Natural killer cell (primary cell): ENCODE measurements at places on chromosomes 7 and 10.

GRCh38 chr7:74655324-74655723 is 2.2 kb upstream of the GTF2I start:
- no peak for DNase-seq

DNA sequence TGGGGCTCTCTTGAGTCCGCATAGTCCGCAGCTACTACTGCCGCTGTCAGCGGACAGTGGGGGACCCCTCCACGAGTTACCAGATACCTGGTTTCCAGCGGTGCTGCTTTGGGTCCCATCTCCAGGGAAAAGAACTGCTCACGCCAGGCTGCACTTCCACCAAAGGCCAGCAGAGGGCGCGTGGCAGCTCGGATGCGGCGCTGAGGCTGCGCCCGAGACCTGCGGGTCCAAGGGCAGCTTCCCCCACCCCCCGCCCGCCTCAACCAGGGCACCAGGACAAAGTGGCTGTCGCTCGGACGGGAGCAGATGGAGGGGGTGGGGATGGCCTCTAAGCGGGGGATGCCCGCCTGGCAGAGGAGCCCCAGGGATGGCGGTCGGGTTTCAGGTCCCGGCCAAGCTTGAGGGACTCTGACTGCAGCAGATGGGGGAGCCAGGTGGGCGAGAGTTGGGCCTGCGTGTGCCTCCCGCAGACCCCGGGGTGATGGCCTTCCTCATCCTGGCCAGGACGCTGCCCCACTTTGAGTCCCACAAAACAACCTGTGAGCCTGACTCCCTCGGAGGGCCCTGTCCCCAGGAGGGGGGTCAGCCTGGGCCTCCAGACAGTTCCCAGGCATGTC is 23.8 kb upstream of the ZNF735 start:
- DNase-seq = peak; percentile 64

DNA sequence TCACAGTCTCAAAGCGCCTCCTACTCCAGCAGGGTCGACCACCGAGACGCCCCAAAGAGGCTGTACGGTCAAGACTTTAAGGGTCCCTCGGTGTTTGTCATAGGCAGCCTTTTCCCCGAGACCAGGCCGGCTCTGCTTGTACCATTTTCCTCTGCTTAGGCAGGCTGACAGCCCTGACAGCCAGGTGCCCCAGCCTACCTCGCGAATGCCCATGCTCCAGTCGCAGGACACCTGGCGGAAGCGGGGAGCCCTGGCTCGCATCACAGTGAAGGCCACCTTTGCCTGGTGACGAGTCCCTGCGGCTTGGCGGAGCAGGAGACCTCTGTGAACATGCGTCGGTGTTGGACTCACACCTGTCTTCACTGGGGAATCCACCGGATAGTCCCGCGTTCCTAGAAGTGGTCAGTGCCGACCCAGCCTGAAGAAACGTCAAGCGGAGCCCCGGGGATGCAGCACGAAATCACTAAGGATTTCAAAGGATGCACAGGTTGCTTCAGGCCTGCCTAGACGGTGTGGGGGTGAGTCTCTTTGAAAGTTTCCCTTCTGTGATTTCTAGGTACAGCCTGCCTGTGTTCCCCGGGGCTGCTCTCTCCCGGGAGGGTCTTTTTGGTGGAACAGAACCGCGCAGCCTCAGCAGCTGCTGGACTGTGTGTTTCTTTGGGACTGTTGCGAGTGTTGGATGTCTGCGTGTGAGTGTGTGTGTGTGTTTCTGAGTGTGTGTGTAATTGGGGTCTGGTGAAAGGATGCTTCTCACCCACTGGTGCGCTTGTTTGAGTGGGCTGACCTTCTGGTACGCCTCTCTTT is 30.5 kb upstream of the ZNF273 start:
- no peak for DNase-seq

DNA sequence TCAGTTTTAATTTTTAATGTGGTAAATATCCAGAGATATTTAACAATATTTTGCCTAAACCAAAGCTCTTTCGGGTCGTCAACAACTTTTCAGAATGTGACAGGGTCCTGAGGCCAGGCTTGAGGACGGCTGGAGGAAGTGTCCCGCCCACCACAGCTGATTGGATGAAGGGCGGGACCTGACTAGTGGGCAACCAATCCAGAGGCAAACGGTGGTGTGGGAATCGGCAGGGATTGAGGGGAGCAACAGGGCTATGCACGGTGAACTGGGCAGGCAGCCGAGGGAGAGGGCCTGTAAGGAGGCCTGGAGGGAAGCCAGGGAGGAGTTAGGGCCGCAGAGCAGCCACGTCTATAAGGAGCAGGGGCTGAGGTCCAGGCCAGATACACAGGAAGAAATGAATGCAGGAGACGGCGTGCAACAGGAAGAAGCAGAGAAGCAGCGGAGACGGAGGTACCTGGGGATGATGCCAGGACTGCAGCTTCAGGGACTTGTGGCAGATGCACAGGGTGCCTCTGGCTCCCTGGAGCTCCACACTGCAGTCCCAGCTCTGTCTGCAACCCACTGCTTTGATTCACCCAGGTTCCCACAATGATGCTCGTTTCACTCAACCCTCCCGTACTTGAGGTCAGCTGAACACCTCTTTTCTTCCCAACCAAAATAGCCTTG is 46.1 kb upstream of the ZMIZ1 start:
- no peak for DNase-seq

GRCh38 chr10:61899997-61900828 is 1.3 kb upstream of the ARID5B start:
- peak; percentile 53 for DNase-seq

- DNase-seq = no peak
Measured at GRCh38 chr10:14530465-14530864, 199.7 kb upstream of the FRMD4A start.

DNA sequence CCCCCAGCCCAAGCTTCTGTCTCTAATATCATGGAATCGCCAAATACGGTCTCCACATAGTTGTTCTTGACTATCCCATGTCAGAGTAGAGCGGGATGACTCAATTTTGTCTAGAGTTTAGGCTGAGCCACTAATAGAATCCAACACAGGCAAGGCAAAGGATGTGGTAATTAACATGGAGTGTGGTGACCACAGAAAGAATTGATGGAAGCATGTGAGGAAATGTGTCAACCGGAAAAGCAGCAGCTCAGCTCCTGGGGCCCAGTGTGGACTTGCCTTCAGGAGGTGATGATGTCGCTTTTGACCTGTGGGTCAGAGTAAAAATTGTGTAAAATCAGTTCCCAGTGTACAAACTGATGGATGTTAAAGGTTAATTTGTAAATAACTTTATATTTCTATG is 139.3 kb upstream of the KLF6 start:
- DNase-seq = no peak

GRCh38 chr10:102280397-102281101 is 35.2 kb downstream of the GBF1 start:
- DNase-seq = no peak

DNA sequence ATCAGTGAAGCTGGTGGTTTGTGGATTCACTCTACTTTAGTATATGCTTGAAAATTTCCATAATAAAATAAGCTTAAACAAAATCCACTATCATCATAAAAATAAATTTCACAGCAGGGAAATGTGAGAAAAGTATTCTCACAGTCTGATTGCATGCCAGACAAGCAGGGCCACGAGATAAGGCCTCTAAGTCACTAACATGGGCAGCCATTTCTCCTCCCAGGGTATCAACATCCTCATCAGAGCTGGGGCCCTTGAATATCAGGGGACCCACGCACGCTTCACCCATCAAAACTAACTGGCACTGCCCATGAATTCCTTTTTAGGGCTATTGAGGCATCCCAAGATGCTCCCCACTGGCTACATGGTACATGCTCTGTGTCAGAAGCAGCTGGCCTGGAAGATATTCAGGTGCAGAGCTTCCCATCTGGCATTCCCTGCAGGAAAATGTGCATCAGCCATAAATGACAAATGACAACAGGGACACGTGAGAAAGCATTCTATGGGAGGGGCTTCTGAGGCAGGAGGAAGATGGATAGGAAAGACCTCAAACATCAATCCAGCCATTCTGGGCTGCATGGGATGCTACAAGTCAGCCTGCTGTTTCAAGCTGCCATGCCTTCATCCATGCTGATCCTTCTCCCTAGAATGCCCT is 17.4 kb downstream of the CCDC6 start:
- DNase-seq = no peak

- no peak for DNase-seq
Measured at GRCh38 chr10:101110856-101111523, 20.1 kb upstream of the TLX1 start.

- no peak for DNase-seq
Measured at GRCh38 chr7:73678862-73679261, 4.4 kb downstream of the DNAJC30 start.

- no peak for DNase-seq
Measured at GRCh38 chr10:68163735-68164134, 54.4 kb downstream of the MYPN start.

GRCh38 chr7:143362131-143363015 is at the start of gene FAM131B:
Gene FAM131B (minus strand): TSS chr7:143362713. CDS start chr7:143362603, 110 bp downstream.
- no peak for DNase-seq

DNA sequence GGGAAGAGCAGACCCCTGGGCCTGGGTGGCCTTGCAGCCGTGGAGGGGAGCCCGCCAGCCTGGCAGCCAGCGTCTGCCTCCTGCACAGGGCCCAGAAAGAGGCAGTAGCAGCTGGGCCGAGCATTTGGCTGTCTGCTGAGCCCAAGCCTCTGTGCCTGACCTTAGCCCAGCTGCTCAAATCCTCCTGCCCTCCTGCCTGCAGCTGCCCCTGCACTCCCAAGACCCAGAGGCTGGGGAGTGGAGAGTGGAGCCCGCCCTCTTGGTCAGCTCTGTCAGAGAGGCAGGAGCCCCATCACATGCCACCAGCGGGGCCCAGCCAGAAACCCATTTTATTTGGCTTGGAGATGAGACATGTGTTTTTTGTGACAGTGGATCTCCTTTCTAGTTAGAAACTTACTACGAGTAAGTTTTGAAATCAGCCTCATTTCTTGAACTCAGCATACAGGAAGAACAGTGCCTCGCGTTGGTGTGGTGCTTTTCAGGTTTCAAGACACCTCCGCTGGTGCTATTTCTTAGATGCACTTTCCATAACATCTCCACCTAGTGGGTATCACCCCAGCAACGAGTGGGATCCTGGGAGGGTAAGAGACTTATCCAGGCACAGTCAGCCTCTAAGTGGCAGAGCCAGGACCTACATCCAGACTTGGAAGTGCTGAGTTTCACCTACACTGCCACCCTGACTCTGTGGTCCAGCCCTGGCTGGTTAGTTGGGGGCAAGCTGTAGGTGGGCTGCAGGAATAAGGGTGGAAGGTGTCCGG is 477.1 kb downstream of the RPS24 start:
- no peak for DNase-seq

GRCh38 chr7:152464312-152465118 is 28.7 kb upstream of the KMT2C start:
- DNase-seq = no peak

- DNase-seq = no peak
Measured at GRCh38 chr10:61974601-61975390, 73.3 kb downstream of the ARID5B start.

- DNase-seq = no peak
Measured at GRCh38 chr10:78457804-78458482, 424.3 kb downstream of the RPS24 start.

DNA sequence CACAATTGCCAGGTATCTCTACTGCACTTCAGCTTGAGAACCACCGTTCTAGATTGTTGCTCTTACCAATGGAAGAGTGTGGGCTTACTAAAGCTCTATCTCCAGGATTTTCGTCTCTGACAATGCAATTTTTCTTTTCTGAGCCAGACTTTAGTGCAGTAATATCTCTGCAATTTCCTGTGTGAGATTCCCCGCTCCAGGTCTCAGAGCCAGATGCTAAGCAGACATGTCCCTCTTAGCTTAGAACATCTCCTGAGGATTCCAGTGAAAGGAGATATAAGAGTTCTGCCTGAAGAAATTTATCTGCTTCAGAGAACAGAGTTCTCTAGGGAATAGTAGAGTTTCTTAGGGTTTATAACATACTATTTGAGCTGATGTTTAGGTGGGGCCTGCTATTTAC is 82.0 kb downstream of the SND1 start:
- no peak for DNase-seq

GRCh38 chr10:78450807-78451485 is 417.3 kb downstream of the RPS24 start:
- no peak for DNase-seq

- DNase-seq = no peak
Measured at GRCh38 chr7:41899823-41900433, 197.0 kb upstream of the INHBA start.

- DNase-seq = no peak
Measured at GRCh38 chr7:141693082-141693481, 8.9 kb downstream of the DENND11 start.

DNA sequence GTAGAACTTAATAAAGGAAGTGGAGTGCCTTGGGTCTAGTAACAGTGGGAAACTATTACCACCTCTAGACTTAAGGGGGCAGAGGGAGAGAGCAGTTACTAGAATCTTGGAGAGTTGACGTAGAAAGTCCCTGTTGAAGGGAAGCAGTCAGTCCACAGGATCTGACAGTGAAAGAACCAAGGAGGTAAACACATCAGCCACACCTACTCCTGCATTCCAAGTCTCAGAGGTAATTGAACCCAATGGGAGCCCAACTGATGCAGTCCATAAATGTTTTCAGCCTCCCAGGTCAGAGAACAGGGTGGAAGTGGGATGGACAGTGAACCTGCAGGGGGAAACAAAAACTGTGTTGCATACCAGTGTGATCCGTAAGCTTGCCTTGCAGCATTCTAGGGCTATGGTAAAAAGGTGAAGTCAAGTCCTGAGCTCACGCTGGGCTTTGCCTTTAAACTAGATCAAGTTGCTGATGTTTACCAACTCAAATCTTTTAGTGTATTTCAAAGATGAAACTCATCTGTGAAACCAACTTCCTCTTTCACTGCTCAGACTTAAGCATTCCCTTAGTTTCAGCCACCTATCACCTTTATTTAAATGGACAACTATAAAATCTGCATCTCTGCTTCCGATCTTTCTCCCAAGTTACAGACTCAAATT is 57.2 kb downstream of the SLC16A12 start:
- no peak for DNase-seq

GRCh38 chr7:37083311-37084096 is 359.2 kb upstream of the AOAH start:
- no peak for DNase-seq

DNA sequence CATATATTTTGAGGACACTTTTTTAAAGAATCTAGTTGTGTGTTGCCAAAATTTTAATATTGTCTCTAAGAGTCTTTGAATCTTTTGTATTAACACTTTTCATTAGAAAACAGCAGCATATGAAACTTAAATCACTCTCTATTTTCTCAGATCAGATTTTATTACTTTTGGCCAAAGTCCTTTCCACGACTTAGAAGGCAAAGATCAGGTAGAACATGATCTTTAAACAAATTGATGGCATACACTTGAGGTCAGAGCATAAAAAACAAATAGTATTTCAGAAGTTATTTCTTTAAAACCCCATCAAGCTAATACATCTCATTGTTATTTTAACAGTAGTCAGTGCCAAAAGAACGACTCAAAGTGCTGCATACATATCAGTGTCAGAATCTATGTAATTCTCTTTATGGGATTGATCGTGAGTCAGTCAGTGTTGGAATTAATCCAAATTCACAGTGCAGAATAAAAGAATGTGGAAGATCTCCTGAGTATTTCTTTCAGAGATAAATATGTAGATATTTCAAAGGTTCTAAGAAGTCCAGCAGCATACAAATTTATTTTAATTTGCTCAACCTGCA is 9.6 kb upstream of the AGMO start:
- no peak for DNase-seq

GRCh38 chr7:78924581-78924980 is 528.9 kb downstream of the MAGI2 start:
- DNase-seq = no peak

- DNase-seq = no peak
Measured at GRCh38 chr7:43076189-43076605, 36.2 kb upstream of the HECW1 start.
